ENCODE measurements at places on chromosomes 2 and 18. TPM values are rescaled to one million over a fixed set of nuclear protein-coding genes. Genes with fewer than 3 reads are reported as not detected.
A peak's percentile ranks its signal among the peaks of the same experiment; 100 is the strongest.

DNA sequence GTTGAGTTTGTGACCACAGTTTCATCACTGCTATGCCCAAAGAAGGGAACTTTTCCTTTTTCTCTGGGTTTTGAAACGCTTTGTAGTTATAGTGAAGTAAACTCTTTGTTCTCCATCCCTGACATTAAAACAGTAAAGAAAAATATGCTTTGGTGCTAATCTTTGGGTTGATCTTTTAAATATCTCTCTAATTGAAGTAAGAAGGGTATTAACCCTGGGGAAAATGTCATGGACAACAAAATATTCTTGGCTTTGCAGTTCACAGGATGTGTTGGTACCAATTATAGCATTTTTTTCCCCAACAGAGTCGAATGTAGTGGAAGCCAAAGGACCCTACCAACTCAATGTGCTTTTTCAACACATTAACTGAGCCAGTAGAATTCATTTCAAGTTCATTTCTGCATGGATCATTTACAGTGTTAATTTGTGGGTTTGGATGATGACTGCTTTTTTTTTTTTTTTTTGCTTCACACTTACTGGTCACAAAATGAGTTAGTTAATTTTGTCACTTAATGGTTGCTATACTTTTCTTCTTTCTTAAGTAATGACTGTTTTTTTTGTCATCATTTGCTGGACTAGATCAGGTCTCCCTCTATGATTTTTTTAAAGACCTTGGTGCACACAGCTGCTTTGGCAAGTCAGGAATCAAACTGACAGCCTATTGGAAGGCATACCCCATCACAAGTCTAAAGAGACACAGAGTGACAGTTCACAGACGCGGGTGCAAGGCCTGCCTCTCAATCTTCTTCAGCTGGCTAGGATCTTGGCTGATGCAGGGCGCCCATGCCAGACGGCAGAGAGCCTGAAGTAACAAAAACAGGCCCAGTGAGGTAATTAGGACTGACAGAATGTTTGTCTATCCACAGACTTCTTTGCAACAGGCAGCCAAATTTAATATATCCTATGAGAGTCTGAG lies 98.8 kb upstream of the MMADHC start:
- DNase-seq, result no peak

BOLL gene
- total RNA-seq, result not detected

SP140L gene
- 43.8 TPM for total RNA-seq

DNA sequence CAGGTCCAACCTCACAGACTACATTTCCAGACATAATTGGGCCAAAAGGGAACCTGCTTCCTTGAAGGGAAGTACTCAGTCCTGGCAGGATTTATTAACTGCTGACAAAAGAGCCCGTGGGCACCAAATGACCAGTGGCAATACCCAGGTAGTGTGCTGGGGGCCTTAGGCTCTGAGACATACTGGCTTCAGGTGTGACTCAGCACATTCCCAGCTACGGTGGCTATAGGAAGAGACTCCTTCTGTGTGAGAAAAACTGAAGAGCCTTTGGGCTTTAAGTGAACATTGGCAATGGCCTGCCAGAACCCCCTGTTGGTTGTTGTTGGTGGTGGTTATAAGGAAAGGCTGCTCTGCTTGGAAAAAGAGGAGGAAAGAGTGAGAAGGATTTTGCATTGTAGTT lies 401.8 kb downstream of the KCNJ3 start:
- no peak for DNase-seq

GNAL gene
- 0.11 TPM for total RNA-seq

SULT1C4 gene
- not detected for total RNA-seq

DNA sequence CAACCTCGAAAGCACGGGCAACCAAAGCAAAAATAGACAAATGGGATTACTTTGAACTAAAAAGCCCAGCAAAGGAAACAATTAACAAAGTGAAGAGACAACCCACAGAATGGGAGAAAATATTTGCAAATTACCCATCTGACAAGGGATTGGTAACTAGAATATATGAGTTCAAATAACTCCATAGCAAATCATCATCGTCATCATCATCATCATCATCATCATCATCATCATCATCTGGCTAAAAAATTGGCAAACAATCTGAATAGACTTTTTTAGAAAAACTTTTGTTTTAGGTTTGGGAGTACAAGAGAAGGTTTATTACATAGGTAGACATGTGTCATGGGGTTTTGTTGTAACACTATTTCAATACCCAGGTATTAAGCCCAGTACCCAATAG lies 1239.3 kb upstream of the FAM98A start:
- DNase-seq, result no peak

ATP6V1C2 gene
- not detected for total RNA-seq

TFPI gene
- not detected for total RNA-seq

NHEJ1 gene
- 26.3 TPM for total RNA-seq

FAM237A gene
- not detected for total RNA-seq

NEU2 gene
- not detected for total RNA-seq

DNA sequence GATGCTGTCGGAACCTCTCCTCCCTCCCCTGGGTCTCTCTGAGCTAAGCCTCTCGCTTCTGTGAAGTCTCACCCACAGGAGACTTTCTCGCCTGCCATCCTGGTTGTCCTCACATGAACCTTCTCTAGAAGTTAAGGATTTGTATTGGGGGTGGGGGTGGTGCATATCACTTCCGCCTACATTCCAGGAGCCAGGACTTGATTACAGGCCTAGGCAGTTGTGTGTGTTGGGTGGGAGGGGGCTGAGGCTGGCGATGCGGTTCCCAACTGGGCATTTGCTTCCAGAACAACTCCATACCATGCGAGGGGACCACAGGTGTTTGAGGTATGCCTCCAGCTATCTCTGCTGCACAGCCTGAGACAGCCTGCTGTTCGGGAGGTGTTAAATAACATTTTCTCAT lies 56.8 kb upstream of the MGAT4A start:
- no peak for DNase-seq

E2F6 gene
- total RNA-seq, result 10.5 TPM

DNA sequence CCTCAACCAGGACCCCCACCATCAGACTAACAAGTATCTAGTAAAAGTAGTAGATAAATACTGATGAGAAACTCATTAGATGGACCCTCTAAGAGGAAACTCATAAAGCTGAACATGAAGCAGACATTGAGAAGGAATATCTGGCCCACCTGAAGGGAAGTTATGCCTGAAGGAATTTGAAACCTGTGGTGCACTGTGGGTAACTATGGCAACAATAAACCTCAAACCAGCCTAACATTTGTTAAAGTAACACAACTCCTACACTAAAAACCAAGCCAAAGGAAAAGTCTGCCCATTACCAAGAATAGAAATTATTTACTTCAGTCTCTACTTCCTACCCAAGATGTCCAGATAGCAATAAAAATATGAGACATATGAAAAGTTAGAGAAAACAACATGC lies 43.4 kb downstream of the KIAA1328 start:
- no peak for DNase-seq

DNA sequence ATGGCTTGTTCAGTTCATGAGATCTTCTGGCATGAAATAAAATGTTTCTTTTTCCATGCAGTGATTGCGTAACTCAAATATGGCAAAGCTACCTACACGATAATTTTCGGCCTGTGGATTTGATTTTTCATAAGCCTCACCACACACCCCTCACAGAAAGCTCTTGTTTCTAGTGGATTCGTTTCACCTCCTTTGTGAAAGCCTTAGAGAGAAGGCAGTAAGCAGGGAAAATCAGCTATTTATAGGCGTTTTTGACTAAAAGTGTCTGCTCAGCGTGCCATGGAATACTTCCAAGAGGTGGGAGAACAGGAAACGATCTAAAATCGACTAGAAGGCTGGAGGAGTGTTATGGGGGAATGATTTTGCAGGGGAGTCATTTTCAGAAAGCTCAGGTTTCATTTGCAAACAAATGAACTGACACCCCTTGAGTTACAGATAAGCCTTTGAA lies 417.9 kb downstream of the TGIF1 start:
- no peak for DNase-seq

DNA sequence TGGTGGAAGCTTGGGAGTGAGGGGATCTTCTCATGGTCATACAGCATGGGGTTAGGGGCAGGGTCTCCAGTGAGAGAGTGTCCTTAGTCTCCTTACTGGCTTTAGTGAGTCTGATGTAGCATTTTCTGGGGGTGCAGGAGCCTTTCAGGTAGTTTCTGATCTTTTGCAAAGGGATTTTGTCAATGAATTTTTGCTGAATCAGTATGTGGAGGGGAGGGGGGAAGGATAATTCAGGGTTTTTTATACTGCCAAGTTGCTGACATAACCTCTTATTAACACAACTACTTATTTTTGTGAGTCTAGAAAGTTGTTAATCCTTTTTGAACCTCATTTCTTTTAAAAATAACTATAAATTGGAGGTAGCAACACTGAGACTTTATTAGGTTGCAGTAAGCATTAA lies 35.3 kb upstream of the ZDBF2 start:
- DNase-seq, result no peak

PLEKHH2 gene
- total RNA-seq, result 0.43 TPM

GTF2A1L gene
- not detected for total RNA-seq

DNA sequence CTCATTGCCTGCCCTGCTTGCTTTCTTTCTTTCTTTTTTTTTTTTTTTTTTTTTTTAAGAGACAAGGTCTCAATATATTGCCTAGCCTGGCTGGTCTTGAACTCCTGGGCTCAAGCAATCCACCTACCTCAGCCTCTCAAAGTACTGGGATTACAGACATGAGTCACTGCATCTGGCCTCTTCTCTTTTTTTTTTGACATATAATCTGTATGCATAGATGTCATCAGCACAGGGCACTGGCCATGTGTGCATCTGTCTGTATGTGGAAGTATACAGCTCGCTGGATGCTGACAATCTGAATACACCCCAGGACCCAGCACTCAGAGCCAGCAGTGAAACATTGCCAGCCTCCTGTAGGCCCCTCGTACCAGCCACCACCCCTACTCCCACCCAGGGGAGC lies 49.5 kb downstream of the TFCP2L1 start:
- DNase-seq, result no peak

RFTN2 gene
- not detected for total RNA-seq

GRCh38 chr2:207825045-207825954 lies 55.6 kb upstream of the FZD5 start:
- no peak for DNase-seq

RNF125 gene
- 19.1 TPM for total RNA-seq

DNA sequence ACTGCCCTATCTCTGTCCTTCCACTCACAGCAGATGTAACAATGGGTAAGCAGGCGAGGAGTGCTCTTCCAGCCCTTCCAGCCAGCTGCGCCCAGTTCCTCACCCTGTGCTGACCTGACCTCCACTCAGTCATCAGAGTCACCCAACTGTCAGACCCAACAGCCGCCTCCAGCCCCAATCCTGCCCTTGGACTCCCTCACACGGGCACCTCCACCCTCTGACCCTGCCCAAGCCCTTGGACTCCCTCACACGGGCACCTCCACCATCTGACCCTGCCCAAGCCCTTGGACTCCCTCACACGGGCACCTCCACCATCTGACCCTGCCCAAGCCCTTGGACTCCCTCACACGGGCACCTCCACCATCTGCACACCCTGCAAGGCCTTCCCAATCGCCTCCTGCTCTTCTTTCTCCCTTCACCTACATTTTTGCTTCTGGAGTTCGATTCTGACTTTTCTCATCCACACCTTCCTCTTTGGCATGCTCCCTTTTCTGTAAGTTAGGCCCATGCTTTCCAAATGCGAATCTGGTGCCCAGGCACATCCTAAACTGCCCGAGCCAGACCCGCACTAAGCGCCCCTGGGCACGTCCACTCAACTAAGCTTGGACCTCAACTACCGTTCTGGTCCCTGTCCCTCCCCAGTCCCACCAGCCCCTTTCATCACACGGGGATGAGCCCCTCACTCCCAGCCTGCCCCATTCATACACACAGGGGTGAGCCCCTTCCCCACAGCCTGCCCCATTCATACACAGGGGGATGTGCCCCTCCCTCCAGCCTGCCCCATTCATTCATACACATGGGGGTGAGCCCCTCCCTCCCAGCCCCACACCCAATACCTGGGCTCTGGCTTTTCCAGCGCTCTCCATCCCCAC lies 15.9 kb downstream of the EIPR1 start:
- DNase-seq, result no peak

GRCh38 chr2:179751163-179751809 lies 110.1 kb downstream of the ZNF385B start:
- no peak for DNase-seq

MATN3 gene
- not detected for total RNA-seq

TMEM163 gene
- total RNA-seq, result not detected

DNA sequence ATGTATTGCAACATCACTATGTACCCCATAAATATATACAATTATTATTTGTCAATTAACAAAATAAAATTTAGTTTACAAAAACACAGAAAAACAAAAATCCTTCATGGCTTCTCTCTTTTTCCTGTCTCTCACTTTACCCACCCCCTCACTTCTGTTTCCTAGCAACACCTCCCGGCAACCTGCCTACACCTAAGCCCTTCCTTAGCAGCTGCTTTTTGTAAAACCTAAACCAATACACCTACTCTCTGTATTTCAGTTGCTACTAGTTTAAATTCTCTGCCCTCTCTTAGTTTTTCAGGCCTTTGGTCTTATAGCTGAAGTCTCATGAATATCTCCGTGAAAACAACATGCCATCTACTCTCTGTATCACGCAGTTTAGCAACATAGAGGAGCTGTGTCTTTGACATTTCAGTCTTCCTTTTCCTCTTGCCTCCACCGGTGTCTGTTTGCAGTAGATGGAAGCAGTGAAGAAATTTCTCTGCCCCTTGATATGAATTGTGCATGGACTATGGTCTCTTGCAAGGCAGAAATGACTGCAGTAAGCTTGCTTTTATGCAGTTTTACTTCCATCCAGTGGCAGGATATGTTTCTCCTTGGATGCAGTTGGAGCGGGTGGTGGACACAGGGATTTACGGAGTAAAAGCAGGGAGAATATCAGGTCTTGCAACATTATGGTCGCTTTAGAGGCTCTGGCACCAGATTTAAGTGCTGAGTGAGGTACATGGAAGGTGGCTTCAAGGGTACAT lies 42.0 kb upstream of the ZDBF2 start:
- no peak for DNase-seq

DNA sequence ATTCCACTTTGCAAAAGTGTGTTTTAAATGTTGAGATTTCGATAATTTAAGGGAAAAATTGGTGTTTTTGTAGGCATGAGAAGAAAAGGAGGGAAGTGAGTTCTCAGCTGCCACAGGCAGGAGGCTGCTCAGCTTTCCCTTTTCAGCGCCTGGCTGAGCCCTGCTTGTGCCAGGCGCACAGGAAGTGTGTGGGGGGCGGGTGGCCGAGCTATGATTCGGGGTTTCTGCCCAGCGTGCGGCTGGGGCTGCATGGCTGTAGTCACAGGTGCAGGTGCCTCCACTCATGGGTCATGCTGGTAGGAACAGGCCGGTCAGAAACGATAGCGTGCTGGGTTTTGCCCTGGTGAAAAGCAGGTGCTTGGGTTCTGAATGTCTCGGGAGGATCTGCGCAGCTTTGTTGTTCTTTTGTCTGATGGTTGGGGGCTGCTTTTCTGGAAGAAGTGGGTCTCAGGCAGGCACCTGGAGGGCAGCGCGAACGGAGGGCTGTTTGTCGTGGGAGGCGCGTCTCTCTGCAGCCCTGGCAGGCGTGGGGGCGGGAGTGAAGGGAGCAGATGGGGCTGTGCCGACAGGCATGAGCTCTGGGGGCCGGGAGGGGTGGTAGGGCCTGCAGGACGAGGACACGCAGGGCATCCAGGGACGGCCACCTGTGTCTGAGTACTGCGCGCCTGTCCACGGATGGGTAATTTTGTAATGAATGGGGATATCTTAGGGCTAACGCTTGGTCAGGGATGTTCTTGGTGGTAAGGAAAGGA lies 2.1 kb downstream of the KCNG2 start:
- peak; percentile 17 for DNase-seq

PLCD4 gene
- total RNA-seq, result 0.49 TPM

PARD3B gene
- 0.11 TPM for total RNA-seq

Measured in activated CD8-positive, alpha-beta T cell treated with anti-CD3 and anti-CD28 coated beads for 36 hours (primary cell).